Esophagus mucosa (tissue), 1 donor: ENCODE measurements at places on chromosomes 3 and 15. TPM values are rescaled to one million over a fixed set of nuclear protein-coding genes. Genes with fewer than 3 reads are reported as not detected.

GRCh38 chr3:36813305-36813704 is 49.0 kb upstream of the DCLK3 start:
- peak; percentile 82 for ATAC-seq

DNA sequence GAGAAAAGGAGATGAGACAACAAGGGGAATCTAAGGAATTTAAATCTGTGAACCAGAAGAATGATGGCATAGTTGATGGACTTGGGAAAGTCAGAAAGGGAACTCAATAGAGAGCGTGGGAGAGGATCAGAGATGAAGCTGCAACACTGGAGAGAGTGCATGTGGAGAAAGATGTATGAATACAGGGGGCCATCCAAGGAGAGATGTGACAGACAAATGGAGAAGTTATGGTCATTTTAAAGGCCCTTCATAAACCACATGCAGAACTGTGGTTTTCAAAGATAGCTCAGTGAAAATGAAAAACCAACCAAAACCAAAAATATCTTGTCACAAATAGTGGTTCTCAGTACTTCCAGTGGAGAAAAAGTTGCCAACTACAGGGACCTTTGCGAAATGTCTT is 265.2 kb downstream of the SUCLG2 start:
- no peak for ATAC-seq

DNA sequence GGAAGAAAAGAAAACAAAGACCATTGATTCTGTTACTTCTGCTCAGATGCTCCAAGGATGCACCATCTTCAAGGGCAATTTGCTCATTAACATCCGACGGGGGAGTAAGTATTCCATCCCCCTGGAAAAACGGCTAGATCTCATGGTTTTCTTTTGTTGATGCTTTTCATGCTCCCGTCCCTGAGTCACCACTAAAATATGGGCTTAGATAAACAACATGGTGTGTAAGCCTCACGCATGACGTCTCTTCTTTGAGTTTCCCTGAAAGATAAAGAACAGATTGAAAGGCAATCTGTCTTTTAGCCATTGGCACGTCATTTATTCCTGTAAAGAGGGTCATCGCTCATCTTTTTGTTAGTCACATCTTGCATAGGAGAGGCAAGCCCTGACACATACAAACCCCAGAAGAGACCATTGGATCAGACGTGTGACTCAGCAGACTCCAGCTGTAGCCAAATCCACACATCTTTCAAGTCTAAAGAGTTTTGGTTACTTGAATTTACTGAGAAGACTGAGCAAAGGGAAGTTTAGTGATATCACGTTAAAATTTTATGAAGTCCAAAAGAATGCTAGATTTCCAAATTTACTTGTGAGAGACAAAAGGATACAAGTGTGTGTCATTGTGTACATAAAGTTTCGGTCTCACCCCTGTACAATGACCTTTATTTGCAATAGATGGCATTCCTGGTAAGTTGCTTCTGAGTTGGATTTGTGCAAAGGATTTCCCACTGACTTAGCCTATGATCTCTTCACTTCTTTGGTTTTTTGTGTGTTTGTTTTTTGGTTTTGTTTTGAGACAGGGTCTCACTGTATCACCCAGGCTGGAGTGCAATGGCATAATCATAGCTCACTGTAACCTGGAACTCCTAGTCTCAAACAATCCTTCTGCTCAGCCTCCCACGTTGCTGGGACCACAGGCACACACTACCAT is 110.5 kb downstream of the PGPEP1L start:
- peak; percentile 97 for ATAC-seq

DNA sequence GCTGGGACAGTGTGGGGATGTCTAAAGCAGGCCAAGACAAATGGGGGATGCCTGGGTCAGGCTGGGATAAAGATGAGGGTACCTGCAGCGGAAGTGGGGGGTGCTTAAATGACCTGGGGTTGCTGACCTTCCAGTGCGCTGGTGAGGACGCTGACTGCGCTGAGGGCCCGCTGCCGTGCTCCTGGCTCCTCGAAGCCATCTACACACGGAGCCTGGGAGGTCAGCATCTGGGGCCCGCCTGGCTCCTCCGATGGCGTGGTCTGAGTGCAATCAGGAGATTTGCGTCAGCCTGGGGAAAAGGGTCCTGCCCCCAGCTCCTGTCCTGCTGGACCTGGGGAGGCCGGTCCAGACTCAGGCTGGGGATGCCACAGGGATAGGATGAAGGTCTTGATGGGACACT is 50.7 kb downstream of the SCN5A start:
- no peak for ATAC-seq

- ATAC-seq = no peak
Measured at GRCh38 chr15:101024073-101024695, 105.0 kb downstream of the LRRK1 start.

CNOT10 gene
- total RNA-seq = 25.7 TPM

GRCh38 chr3:110656394-110657025 is 415.1 kb upstream of the NECTIN3 start:
- ATAC-seq = no peak

DNA sequence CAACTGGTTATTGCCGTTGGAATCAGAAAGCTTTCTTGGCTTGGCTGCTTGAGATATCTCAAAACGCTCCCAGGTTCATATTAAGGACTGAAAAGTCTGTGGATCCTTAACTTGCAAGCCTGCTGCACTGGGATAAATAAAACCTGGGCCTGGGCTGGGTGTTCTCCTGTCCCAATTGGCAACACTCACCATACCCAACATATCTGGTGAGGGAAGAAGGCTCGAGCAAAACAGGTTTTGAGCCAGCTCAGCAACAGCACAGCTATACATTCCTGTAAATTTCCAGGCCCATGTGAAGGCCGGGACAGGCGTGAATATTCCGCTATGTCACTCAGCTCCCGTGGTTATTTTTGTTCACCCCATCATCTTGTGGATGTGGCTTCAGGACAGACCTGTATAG is 169.0 kb upstream of the BCL6 start:
- ATAC-seq = peak; percentile 84

PCBP4 gene
- 11.5 TPM for total RNA-seq

CCDC80 gene
- total RNA-seq = 13.2 TPM

- no peak for ATAC-seq
Measured at GRCh38 chr15:70001859-70002258, 95.9 kb downstream of the TLE3 start.
